ENCODE measurements at places on chromosomes 5 and 9.
A peak's percentile ranks its signal among the peaks of the same experiment; 100 is the strongest.

DNA sequence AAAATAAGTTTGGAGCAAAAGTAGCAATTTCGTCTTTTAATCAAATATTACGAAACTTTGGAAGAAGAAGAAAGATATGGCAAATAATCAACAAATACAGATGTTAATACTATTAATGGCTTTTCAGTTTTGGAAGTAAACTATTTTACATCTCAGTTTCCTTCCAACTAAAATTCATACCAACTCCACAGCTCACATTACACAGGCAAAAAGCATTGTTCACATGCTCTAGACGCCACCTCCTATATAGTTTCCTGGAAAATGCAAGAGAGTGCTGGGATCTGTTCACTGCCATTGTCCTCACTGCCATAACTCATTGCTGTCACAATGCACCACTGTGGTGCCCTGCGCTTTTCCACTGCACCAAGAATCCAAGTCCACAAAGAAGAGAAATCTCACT lies 149.0 kb upstream of the FTMT start:
- no peak for DNase-seq

DNA sequence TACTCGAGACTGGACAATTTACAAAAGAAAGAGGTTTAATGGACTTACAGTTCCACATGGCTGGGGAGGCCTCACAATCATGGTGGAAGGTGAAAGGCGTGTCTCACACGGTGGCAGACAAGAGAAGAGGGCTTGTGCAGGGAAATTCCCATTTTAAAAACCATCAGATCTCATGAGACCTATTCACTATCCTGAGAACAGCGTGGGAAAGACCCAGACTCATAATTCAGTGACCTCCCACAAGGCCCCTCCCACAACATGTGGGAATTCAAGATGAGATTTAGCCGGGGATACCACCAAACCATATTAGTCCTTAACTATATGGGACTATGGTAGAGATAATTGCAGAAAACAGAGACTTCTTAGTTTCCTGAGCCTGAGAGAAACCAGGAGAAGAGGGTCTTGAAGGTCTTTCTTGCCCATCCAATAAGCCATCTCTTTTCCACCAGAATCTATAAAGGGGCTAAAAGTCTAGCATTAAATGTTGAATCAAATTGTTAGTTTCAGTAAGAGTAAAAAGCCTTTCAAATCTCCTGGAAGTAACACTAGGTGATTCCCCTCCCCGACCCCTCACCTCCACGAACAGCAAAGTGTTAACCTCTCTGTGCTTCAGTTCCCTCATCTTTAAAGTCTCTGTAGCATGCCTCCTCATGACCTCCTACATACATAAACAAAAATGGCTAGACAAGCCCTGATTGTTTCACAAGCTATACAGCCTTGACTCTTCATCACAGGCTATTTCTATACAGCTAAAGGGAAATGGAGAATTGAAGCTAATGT lies 259.1 kb downstream of the TMEM167A start:
- no peak for DNase-seq

DNA sequence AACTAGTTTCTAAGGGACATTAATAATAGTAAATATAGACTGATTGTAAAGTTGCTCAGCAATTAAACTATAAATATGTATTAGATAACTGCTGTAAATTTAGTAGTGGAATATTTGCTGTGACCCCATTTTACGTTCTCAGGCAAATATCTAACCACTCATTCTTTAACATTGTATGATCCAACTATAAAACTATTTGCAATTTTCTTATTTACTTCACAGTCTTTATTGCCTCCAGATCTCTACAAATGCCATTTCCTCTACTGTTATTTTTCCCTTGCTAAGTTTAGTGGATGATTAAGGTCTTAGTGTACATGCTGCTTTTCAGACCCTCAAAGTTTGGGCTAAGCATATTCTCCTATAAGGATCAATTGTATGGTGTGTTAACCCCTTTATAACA lies 526.2 kb upstream of the ST8SIA4 start:
- DNase-seq: no peak

DNA sequence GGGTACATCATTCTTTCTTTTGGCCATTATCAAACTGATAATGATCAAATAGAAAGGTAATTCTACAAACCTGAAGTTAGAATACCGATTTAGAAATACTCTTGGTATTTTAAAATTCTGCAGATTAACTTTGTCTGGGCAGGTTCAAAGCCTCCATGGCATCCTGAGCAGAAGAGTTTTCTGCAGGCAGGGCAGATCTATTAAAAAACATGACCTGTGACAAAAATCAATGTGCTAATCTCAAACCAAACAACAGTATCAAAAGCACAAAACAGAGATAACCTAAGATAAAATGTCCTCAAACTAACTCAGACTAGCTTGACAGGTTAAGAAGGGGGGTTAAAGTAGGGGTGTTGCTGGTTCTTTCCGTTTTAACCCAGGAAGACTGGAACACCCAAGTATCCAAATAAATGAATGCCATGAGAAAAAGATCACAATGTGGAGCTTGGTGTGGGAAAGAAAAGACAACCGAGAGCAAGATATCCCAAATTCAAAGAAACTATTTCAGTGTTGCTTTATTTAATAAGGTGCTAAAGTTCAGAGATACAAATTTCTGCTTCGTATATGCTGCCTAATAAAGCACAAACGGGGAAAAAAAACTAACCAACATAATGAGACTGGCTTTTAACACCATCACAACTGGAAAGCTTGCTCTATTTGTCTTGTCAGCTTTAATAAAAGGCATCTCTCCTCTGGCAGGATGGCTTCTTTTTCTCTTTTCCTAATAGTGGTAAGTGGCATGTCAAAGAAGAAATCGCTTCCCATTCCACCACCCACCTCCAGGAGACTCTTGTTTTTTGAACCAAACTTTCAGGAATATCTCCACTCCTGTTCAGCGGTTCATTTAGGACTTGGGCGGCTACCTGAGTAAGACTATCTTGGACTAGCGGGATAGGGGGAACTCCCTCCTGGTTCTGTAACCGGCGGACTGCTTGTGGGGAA lies 2.3 kb downstream of the EFNA5 start:
- no peak for DNase-seq

DNA sequence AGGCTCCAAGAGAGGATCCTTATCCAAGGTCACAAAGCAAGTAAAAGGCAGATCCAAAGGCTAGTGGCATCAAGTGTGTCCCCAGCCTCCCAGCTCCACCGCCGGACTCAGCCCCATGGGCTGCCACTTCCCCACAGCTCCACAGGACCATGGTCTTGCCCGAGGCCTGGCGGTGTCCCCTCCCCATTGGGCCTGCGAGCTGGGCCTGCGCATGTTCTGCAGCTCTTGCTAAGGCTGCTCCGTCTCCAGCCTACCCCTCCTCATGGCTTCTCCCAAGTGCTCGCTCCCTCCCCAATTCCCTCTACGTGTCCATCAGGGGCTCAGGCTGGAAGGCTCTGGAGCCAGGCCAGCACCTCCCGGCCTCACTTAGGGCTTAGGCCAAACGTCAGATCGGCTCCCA lies 29.4 kb downstream of the DBH start:
- no peak for DNase-seq

DNA sequence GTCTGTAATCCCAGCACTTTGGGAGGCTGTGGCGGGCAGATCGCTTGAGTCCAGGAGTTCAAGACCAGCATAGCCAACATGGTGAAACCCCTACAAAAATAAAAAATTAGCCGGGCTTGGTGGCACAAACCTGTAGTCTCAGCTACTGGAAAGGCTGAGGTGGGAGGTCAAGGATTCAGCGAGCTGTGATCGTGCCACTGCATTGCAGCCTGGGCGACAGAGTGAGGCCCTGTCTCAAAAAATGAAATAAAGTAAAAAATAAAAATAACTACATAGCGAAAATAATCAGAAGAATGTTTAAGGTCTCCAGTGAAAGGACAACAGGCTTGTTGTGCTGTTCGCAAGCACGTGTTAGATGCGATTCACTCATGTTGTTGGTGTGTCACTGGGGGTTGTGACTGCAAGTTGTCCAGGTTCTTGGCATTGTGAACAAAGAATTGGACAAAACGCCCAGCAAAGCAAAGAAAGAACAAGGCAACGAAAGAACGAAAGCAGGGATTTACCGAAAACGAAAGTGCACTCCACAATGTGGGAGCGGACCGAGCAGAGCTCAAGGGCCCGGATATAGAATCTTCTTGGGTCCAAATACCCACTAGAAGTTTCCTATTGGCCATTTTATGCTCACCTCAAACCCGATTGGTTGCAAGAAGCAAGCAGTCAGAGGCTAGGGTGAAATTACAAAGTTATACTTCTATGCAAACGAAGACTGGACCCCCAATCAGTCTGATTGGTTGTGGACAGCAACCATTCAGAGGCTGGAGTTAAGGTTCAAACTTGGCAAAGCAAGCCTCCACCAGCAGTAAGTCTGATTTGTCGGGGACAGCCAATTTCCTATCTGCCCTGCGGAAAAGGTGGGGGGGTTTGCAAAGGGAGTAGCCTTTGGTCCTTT lies 844 bp upstream of the MCCC2 start:
- peak; percentile 27 for DNase-seq

GRCh38 chr9:93591301-93592007 lies 15.1 kb downstream of the PHF2 start:
- DNase-seq: no peak

DNA sequence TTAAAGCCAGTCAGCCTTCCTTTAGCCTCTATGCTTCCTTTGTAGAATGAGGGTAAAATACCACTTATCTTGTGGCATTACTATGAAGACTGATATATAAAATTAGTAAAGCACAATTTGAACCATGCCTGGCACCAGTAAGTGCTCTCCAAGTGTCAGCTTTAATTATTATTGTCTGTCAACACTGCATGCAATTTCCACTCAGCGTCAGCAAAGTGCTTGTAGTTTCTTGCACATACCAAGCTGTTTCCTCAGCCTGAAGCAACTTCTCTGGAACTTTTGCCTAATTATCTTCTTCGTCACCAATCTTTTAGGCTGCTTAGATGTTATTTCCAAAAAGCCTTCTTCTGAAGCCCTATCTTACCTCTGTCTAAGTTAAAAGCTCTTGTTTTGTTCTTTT lies 177.3 kb downstream of the CDC42SE2 start:
- DNase-seq: no peak

DNA sequence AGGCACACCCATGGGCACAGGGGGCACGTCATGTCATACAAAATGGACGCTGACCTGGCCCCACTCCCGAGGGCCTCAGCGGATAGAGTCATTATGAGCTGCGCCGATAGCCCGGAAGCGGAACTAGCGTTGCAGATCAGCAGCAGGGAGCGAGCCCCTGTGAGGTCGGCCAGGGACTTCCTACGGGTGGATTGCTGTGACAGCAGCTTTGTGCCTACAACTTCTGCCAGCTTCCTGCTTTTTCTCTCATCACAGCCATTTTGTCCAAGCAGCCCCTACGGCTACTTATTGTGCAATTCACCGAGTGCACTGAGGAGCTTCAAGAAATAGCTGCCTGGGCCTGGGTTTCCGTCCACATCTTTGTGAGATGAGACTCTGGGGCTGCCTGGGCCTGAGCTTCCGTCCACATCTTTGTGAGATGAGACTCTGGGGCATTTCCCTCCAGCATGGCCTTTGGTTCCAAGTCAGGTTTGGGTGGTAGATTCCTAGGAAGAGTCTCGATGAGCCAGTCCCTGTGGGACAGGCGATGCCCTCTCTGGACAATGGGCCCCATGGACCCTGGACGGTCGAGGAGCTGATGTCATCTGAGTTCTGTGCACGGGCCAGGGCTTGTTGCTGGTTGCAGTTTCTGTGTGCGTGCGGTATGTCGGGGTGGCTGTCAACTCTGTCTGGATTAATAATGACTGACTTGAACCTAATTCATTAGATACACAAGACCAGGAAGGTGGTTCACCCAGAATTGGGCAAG lies 67.0 kb upstream of the GNE start:
- DNase-seq: no peak
